Kidney (tissue), 22 donors: ENCODE measurements at places on chromosomes 16 and 17. TPM values are rescaled to one million over a fixed set of nuclear protein-coding genes. Genes with fewer than 3 reads are reported as not detected.

GRCh38 chr17:60577147-60577915 is 22.7 kb upstream of the PPM1D start:
- no peaks in the 10 kb centered on the region for H3K36me3 ChIP-seq
- H3K27ac ChIP-seq = peak overlapping the region; percentile 52
- DNase-seq = no peak
- peak overlapping the region; percentile 57 for H3K4me3 ChIP-seq
- no peaks in the 10 kb centered on the region for H3K27me3 ChIP-seq
- no peaks in the 10 kb centered on the region for H3K4me1 ChIP-seq

- H3K27me3 ChIP-seq = no peaks in the 10 kb centered on the region
- H3K27ac ChIP-seq = no peak overlapping the region
- DNase-seq = no peak
- H3K36me3 ChIP-seq = no peaks in the 10 kb centered on the region
- H3K4me3 ChIP-seq = no peak overlapping the region
Observed at GRCh38 chr16:79668502-79668901, 68.0 kb upstream of the MAF start.

DNA sequence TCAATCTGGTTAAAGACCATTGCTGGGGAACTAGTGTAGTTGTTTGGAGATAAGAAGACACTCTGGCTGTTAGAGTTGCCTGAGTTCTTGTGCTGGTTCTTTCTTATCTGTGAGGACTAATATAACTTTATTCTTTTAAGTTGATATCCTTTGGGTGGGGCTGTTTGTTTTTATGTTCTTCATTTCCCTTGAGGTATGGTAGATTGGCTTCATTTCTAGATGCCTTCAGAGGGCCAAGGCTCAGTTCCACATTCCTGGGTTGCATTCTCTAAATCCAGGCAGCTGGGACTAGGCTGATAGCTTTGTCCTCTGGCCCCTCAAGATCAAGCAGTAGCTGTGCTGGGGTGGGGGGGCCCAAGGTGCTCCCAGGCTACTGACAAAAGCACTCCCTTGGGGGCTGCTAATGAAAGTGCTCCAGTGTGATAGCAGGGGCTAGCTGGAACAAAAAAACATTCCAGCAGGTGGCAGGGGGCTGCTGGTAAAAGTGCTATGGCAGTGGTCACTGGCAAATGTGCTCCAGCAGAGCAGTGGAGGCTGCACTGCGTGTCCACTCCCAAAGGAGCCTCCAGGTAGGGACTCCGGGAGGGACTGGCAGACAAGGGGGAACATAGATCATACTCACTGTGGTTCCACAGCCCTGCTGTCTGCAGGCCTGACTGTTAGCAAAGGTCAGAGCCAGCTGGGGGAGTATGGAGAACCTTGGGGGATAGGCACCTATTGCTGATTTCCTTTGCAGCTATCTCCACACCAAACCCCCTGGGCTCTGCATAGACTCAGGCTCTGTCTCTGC is 45.9 kb upstream of the KCNJ16 start:
- H3K36me3 ChIP-seq = no peaks in the 10 kb centered on the region
- no peak overlapping the region for H3K4me3 ChIP-seq
- no peaks in the 10 kb centered on the region for H3K27me3 ChIP-seq
- H3K4me1 ChIP-seq = no peaks in the 10 kb centered on the region

COG8 gene
- 49.5 TPM for total RNA-seq

LDHD gene
- total RNA-seq = 14.7 TPM

RAB37 gene
- total RNA-seq = 5.6 TPM

GRCh38 chr17:43611230-43611969 is 50.3 kb downstream of the MEOX1 start:
- no peaks in the 10 kb centered on the region for H3K4me1 ChIP-seq
- H3K27me3 ChIP-seq = no peaks in the 10 kb centered on the region
- H3K27ac ChIP-seq = no peak overlapping the region
- no peak overlapping the region for H3K4me3 ChIP-seq

- no peak overlapping the region for H3K4me3 ChIP-seq
- no peak overlapping the region for H3K27ac ChIP-seq
- DNase-seq = no peak
- H3K36me3 ChIP-seq = peaks cover under 1% of the 10 kb centered on the region
- H3K4me1 ChIP-seq = no peaks in the 10 kb centered on the region
Observed at GRCh38 chr17:49590874-49591273, 15.2 kb downstream of the NXPH3 start.

NFATC2IP gene
- total RNA-seq = 31.0 TPM

DNA sequence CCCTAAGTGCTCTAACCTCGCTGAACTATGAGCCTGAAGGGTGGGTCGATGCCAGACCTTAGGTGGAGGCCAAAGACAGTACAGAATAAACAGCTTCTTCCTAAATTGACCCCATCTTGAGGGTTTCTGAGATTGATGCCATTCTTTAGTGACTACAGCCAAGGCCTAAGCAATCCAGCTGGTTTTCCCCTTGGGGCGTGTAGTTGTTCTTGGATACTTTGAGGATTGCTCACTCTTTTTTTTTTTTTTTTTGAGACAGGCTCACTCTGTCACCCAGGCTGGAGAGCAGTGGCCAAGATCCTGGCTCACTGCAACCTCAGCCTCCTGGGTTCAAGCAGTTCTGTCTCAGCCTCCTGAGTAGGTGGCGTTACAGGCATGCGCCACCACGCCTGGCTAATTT is 2.0 kb downstream of the OVCA2 start:
- peaks cover 18% of the 10 kb centered on the region for H3K4me1 ChIP-seq
- H3K27ac ChIP-seq = no peak overlapping the region
- H3K4me3 ChIP-seq = no peak overlapping the region
- peaks cover 5% of the 10 kb centered on the region for H3K36me3 ChIP-seq

- H3K4me1 ChIP-seq = no peaks in the 10 kb centered on the region
- H3K36me3 ChIP-seq = no peaks in the 10 kb centered on the region
- no peak overlapping the region for H3K4me3 ChIP-seq
- peak; percentile 73 for DNase-seq
Observed at GRCh38 chr17:78493450-78493849, 83.7 kb downstream of the DNAH17 start.

DNA sequence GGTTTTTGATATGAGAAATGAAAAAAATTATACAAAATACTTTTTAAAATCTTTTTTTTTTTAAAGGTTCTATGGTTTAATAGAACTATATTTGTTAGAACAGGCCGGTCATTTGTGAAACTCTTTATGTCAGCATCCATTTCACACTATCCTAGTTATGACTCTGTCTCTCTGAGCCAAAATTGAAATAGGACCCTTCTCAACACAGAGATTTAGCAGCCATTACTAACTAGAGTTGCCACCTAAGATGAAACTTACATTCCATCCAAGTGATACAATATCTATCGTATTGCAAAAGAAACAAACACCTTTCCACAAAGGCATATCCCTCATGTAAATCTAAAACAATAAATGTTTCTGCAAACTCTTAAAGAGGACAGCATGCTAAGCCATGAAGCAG is 249.8 kb downstream of the CDH11 start:
- H3K4me1 ChIP-seq = no peaks in the 10 kb centered on the region
- H3K4me3 ChIP-seq = no peak overlapping the region
- H3K27ac ChIP-seq = no peak overlapping the region
- H3K36me3 ChIP-seq = no peaks in the 10 kb centered on the region
- H3K27me3 ChIP-seq = no peaks in the 10 kb centered on the region

TBC1D3L gene
- 15.9 TPM for total RNA-seq

TSEN54 gene
- 25.8 TPM for total RNA-seq

DNA sequence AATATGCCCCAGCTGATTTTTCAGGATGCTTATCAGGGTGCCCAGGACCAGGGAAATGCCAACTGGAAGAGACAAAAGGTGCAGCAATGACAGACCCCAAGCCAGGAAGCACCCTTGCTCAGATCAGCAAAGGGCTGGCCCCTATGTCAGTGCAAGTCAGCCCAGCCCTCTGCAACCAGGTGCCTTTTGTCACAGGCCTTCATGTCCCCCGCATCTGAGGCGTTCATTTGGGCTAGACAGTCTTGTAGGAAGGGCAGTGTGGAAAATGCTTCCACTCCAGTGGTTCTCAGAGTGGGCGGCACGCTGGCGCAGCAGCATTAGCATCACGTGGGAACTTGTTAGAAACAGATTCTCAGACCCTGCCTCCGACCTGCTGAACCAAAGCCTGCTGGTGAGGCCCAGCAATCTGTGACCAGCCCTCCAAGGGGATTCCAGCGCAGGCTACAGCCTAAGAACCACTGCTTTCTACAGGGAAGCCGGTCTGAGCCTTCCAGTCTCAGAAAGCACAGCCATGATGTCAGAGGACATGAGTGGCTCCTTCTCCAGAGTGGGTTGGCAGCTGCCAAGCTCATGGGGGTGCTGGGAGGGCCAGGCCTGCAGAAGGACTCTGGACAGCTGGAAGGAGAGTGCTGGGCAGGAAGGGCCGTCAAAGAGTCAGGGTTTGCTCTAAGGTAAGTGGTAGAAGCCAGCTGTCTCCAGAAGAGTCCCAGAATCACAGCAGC is 13.1 kb downstream of the SLC47A2 start:
- no peak overlapping the region for H3K4me3 ChIP-seq
- DNase-seq = peak; percentile 87
- no peaks in the 10 kb centered on the region for H3K27me3 ChIP-seq
- H3K27ac ChIP-seq = no peak overlapping the region

DNA sequence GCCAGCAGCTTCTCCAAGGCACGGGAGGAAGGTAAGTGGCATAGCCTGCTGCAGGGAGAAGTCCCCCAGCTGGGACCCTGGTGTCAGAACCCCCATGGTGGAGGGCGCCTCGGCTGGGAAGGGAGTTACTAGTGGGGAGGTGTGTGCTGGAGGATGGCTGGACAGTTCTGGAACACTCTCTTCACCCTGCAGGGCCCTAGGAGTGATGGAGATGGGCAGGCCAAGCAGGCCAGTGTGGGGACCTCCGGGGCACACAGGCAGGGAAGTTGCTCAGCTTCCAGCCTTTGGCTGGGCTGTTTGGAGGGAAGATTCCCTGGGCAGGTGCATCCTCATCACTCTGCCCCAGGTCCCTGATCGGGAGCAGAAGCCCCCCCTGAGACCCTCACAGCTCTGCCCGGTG is 696 bp downstream of the C17orf99 start:
- H3K4me1 ChIP-seq = peaks cover 33% of the 10 kb centered on the region
- no peak overlapping the region for H3K27ac ChIP-seq
- H3K4me3 ChIP-seq = no peak overlapping the region
- DNase-seq = no peak

DNA sequence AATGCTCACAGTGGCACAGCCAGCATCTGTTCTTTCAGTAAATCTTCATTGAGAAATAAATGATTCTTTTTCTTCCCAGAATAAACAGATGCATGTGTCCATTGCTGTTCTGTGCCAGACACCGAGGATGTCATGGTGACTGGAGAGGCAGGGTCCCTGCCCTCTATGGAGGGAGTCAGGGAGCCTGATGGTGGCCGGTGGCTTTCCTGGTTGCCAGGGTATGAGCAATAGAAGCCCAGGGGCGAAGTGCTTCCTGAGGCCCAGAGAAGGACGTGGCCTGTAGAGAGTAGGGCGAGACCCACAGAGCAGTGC is 29.9 kb upstream of the NUDT16L1 start:
- H3K4me3 ChIP-seq = no peak overlapping the region
- H3K36me3 ChIP-seq = peaks cover 21% of the 10 kb centered on the region
- no peaks in the 10 kb centered on the region for H3K4me1 ChIP-seq
- DNase-seq = no peak

DNA sequence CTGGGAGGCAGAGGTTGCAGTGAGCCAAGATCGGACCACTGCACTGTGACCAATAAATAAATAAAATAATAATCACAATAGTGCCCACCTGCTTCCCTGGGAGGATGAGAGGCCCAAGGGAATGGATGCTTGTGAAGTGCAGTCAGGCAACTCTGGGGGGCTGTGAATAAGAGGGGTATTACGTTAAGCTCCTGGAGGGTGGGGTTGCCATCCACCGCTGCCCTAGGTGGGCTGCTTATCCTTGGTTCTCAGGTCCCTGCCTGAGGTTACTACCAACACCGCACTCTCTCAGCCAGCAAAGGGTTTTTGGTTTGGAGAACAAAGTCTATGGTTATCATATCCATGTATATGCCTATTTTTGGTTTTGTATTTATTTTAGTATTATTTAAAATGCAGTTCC is 48.6 kb upstream of the CBFA2T3 start:
- H3K4me1 ChIP-seq = no peaks in the 10 kb centered on the region
- no peaks in the 10 kb centered on the region for H3K36me3 ChIP-seq
- no peak overlapping the region for H3K4me3 ChIP-seq
- no peaks in the 10 kb centered on the region for H3K27me3 ChIP-seq
- H3K27ac ChIP-seq = no peak overlapping the region
- no peak for DNase-seq

DNA sequence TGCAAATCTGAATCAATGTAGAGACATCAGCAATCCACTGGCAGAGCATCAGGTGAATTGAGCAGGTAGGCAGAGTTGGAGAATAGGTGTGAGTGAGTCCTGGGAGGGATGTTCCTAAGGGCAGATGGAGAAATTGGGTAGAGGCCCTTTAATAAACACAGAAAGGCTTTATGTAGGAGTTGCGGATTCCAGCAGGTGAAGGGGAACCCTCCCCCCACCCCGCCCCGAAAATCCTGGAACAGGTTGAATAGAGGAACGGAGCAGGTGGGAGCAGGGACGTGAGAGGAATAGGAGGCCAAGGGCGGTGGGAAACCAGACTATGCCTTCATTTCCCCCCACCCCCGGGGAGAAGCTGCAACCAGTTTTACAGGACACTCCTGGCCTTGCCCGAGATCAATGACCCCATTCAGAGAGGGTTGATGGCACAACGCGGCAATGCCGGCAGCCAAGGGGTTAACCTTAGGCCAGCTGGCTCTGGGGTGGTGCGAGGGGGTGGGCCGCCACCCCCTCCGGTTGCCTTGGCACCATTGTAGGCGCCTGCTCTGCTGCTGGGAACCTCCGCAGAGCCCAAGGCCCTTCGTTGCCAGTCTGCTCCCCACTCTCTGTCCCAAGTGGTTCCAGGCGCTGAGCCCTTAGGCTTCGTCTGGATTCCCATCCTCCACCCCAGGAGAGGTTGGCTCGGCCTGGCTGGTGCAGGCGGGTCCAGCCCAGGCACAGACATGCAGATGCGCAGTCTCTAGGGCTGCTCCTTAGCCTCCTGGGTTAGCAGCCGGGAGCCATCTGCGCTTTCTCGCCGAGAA is 814 bp upstream of the RUNDC3A start:
- no peaks in the 10 kb centered on the region for H3K27me3 ChIP-seq
- H3K36me3 ChIP-seq = no peaks in the 10 kb centered on the region
- H3K4me3 ChIP-seq = no peak overlapping the region
- H3K4me1 ChIP-seq = no peaks in the 10 kb centered on the region
- peak; percentile 70 for DNase-seq
- H3K27ac ChIP-seq = no peak overlapping the region

DNA sequence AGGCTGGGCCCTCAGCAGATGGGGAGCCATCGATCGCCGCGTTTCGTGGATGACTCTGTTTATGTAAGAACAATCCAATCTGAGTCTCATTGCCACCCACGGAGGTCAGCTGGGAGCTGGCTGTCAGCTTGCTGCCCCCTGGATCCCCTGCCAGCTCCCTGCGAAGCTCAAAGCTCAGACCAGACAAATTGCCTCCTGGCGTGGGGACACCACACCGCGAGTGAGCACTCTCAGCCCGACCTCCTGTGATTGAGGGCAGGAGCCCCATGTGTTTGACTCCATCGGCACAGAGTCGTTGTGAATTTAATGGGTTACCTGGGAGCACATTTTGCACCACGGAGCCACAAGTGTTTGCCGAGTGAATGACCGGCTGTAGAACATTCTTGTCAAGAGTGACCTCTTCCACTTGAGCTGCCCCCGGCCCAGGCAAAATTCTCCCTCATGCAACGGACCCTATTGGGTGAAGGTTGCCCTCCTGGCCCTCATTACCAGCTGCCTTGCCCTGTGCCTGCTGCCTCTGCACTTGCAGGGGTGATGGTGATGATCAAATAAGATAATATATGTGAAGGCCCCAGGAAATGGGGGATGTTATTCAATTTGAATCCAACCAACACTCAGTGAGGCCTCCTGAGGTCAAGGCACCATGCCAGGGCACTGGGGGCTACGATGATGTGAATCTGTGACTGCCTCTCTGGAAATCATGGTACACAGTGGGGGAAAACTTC is 7.6 kb upstream of the GFAP start:
- no peaks in the 10 kb centered on the region for H3K27me3 ChIP-seq
- H3K4me3 ChIP-seq = no peak overlapping the region
- peak; percentile 50 for DNase-seq
- H3K36me3 ChIP-seq = no peaks in the 10 kb centered on the region
- H3K4me1 ChIP-seq = no peaks in the 10 kb centered on the region
- H3K27ac ChIP-seq = no peak overlapping the region

SEC14L5 gene
- 0.16 TPM for total RNA-seq
